SJSA1 (cell line): ENCODE measurements at places on chromosomes 3 and 15. TPM values are rescaled to one million over a fixed set of nuclear protein-coding genes. Genes with fewer than 3 reads are reported as not detected.

Gene DUSP7
- total RNA-seq = 7.9 and 13.3 TPM in 2 replicates

Gene KBTBD8
- total RNA-seq = 1.5 and 3.9 TPM in 2 replicates

Gene C3orf49
- not detected in 2 replicates for total RNA-seq

Gene CRELD1
- 11.7 and 13.0 TPM in 2 replicates for total RNA-seq

Gene EPM2AIP1
- total RNA-seq = 4.6 and 7.8 TPM in 2 replicates

Gene ESYT3
- total RNA-seq = 0.06 and 0.76 TPM in 2 replicates

Gene PLCH1
- 0.13 and 0.28 TPM in 2 replicates for total RNA-seq

Gene ETV5
- 26.5 and 33.0 TPM in 2 replicates for total RNA-seq

Gene HHLA2
- not detected in 2 replicates for total RNA-seq

Gene CPNE9
- total RNA-seq = not detected in 2 replicates

Gene OCA2
- total RNA-seq = 0.11 TPM in 1 of 2 replicates, not detected in the other

Gene GPR156
- 0.34 and 0.61 TPM in 2 replicates for total RNA-seq

Gene NDN
- 41.2 and 41.5 TPM in 2 replicates for total RNA-seq

Gene MAP4
- 74.8 and 88.0 TPM in 2 replicates for total RNA-seq

Gene CLDN1
- 1.5 and 2.4 TPM in 2 replicates for total RNA-seq

Gene ZBTB47
- 3.0 and 6.1 TPM in 2 replicates for total RNA-seq

Gene HESX1
- 0.11 TPM in 1 of 2 replicates, not detected in the other for total RNA-seq

Gene SCN11A
- not detected in 2 replicates for total RNA-seq

Gene ZNF639
- 71.3 and 80.5 TPM in 2 replicates for total RNA-seq

Gene PRRT3
- 0.25 and 0.58 TPM in 2 replicates for total RNA-seq

Gene SOX14
- total RNA-seq = not detected in 2 replicates

Gene TMEM266
- total RNA-seq = 0.21 and 1.4 TPM in 2 replicates

Gene CCDC71
- 23.8 and 24.7 TPM in 2 replicates for total RNA-seq

Gene ETFA
- 125 and 203 TPM in 2 replicates for total RNA-seq

Gene FGF7
- 0.08 TPM in 1 of 2 replicates, not detected in the other for total RNA-seq
